Hepatocyte (in vitro differentiated cells): ENCODE measurements at places on chromosomes 7 and 10. TPM values are rescaled to one million over a fixed set of nuclear protein-coding genes. Genes with fewer than 3 reads are reported as not detected.

GRCh38 chr10:6321880-6322279, 119.1 kb downstream of the PFKFB3 start:
- no peak for DNase-seq

CDK13 gene
- 71.8 and 76.0 TPM in 2 replicates for total RNA-seq

LRRC61 gene
- total RNA-seq = 23.4 and 24.0 TPM in 2 replicates

OR6V1 gene
- not detected in 2 replicates for total RNA-seq

NPTX2 gene
- total RNA-seq = 3.0 TPM in 2 replicates

SPDYE6 gene
- not detected in 2 replicates for total RNA-seq

EVX1 gene
- total RNA-seq = 1.1 and 1.6 TPM in 2 replicates

SNX10 gene
- 6.3 and 8.2 TPM in 2 replicates for total RNA-seq

GRCh38 chr7:114415064-114415989, 712 bp downstream of the FOXP2 start:
- no peak for DNase-seq

DNA sequence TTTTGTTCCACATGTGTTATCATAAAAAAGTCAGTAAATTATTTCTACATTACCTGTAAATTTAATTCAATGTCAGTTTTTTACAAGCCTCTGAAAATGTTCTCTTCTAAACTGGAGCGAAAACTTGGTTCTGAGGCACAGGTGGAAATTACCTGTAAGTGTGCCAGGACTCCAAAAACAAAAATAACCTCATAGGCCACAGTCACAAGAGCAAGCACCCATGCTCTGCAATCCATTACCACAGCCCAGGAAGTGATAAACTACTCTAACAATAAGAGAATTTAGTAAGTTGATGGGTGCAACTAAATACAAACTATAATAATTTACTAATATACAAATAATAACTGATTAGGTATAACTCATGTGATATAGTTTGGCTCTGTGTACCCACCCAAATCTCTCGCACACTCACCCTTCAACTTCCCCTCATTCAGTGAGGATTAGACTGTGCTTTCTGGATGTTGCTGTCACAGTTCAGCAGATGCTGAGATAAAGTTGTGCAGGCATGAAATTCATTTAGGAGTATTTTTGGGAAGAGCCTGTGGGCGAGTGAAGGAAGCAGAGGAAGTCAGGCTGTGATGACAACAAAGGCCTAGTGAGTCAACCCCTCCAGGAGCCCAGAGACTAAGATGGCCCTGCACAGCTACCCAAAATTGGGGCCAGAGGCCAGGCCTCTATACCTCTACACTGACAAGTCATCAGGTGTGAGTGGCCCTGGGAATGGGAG, 16.3 kb upstream of the GIMAP6 start:
- no peak for DNase-seq

DNA sequence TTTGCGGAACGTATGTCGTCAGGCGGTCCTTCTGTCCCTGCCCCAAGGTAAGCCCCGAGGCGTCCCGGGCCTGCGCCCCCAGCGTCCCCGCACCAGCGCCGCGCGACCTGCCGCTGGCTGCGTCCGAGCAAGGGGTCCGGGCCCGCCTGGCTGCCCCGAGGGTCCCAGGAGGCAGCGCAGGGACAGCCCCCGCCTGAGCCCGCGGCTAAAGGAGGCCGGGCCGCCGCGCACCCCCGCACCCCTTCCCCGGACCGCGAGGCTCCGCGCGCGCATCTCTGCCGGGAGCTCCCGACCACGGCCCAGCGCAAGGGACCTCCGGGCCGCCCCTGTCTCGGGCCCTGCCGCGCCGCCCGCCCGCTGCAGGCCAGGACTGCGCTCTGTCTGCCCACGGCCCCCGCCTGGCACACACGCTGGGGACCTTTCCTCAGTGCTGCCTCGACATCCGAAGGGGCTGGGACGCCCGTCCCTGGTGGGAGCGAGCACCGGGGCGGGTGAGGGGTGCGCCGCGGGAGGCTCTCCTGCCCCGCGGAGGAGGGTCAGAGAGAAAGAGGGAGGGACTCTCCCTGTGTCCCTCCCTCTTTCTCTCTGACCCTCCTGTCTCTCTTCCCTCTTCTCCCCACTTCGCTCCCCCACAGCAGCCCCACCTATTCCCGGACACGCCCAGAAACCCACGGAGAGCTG, 25.0 kb downstream of the SHH start:
- no peak for DNase-seq
